ENCODE measurements at places on chromosomes 3 and 15.
A peak's percentile ranks its signal among the peaks of the same experiment; 100 is the strongest.

- no peak for DNase-seq
These were observed 205.4 kb downstream of the TLE3 start for GRCh38 chr15:69892351-69892750.

DNA sequence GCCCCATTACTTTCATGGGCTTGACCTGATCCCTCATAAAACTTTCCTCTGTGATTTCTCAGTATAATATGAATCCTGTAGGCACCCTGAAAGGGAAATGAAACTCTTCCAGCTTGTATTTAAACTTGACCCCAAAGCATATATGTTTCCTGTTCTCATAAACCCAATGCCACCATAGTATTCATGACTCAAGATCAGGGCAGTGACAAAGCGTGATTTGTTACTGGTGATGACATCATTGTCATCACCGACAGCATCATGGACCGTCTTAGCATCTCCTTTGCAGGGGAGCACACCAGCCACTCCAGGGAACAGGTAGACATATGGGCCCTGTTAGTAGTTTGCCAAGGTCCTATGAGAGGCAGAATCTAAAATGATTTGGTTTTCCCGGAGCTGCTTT, 741.2 kb downstream of the NR2F2 start:
- DNase-seq: no peak

DNA sequence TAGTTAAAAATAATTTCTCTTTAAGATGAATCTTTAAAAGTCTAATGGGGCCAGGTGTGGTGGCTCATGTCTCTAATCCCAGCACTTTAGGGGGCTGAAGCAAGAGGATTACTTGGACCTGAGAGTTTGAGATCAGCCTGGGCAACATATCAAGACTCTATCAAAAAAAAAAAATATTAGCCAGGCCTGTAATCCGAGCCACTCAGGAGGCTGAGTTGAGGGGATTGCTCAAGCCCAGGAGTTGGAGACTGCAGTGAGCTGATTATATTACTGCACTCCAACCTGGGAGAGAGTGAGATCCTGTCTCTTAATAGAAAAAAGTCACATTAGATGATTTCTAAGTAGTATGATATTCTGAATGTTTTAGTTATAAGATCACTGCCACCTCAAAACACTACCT, 322.0 kb upstream of the MANF start:
- no peak for DNase-seq

GRCh38 chr3:187678726-187679268, 8.6 kb upstream of the SST start:
- peak; percentile 4 for DNase-seq

DNA sequence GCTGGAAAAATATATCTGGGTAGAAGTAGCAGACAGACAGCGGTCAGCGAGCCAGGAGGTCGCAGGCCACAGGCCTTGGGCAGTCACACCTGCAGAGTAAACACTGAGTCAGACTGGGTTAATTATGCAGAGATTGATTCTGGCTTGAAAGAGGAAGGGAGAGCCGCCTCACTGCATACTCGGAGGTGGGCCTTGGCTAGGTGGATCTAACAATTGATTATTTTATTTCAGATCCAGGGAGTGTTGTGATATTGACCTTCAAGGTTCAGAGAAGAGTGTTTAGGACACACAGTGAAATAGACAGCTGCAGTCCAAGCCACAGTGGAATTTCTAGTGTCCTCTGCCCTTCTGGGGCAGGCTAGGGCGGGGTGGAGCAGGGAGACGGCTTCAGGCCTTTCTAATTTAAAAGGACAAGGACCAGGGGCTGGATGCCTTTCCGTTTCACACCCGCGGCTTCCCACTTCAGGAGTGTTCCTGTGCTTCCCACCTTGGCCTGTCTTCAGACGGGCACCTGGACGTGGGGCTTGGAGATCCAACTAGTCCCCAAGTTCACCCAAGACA, 237.3 kb downstream of the XXYLT1 start:
- DNase-seq: no peak

- no peak for DNase-seq
These were observed 4.7 kb downstream of the CSNK1G1 start for GRCh38 chr15:64351265-64351664.

- DNase-seq: no peak
These were observed 24.3 kb upstream of the GCNT3 start for GRCh38 chr15:59587085-59587826.

DNA sequence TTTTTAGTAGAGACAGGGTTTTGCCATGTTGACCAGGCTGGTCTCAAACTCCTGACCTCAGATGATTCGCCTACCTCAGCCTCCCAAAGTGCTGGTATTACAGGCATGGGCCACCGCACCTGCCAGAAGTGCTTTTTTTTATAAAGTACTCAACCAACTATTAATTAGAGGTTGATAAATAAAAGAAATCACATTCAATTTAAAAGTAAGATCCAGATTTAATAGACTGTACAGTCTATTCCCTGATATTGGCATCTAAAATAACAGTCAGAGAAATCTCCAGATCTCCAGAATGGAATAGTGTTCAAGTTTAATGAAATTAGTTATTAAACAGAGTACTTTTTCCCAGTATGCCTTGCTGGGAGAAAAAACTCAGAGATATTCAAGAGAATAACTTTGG, 142.9 kb upstream of the SLC2A2 start:
- DNase-seq: no peak

- DNase-seq: no peak
These were observed 524.7 kb downstream of the PYDC2 start for GRCh38 chr3:191985691-191986090.

DNA sequence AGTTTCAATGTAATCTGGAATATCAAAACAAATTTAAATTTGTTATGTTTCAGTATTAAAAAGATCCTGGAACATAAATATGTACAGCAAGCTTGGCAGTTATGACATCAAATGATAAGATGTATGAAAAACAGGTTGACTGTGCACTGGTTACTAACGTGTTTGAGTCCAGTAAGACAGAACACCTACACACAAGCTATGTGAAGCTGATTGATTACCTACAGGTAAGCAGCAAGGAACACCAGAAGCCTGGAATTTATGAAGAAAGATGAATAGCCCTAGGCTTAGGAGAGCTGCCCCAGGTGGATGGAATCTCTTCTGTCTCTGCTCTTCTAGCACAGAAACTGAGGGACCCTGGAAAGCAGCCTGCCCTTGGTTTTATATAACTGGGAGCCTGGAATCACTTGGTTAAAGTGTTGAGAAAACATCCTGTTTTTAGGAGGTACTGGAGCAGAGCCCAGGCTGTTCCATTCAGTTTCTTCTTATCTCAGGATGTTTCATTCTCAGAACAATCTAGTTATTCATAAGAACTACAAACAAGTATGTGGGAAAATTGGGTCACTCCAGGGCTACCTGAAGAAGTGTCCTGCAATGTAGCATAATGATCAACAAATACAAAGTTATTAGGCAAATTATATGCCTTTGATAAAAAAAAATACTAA, 36.3 kb downstream of the SLITRK3 start:
- no peak for DNase-seq

DNA sequence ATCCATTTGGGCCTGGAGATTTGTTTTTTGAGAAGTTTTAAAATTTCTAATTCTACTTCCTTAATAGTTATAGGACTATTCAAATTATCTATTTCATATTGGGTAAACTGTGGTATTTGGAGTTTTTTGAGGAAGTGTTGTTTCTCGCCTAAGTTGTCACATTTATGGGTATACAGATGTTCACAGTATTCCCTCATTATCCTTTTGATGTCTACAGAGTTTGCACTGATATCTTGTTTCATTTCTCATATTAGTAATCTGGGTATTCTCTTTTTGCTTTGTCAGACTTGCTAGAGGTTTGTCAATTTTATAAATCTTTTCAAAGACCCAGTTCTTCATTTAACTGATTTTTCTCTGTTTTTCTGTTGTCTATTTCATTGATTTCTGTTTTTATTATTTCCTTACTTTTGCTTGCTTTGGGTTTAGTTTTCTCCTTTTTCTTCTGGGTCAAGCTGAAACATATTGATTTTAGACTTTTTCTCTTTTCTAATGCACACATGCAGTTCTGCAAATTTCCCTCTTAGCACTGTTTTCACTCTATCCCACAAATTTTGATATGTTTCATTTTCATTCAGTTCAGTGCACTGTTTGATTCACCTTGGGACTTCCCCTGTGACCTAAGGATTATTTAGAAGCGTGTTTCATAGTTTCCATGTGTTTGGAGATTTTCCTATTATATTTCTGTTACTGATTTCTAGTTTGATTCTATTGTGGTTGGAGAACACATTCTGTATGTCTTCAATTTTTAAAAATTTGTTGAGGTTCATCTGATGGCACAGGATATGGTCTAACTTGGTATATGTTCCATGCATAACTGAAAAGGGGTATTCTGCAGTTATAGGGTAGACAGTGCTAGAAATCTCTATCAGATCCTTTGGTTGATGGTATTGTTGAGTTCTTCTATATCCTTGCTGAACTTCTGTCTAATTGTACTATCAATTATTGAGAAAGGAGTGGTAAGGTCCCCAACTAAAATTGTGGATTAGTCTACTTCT, 79.6 kb downstream of the SUMF1 start:
- no peak for DNase-seq

DNA sequence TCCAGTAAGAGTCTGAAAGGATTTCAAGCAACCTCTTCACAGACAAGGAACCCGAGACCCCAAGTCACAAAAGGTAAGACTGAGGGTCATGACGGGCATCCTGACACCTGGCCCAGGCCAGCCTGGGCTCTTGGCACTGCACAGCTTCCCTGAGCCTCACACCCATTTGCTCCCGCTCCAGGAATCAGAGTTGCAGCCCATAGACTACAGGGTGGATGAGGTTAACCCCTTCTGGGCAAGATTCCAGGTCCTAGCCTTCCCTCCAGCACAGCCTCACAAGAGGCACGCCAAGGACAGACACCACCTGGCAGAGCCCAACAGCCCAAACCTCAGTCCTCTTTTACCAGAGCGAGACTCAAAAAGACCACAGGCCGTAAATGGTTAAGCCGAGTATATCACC, 36.2 kb downstream of the RBPMS2 start:
- DNase-seq: no peak

DNA sequence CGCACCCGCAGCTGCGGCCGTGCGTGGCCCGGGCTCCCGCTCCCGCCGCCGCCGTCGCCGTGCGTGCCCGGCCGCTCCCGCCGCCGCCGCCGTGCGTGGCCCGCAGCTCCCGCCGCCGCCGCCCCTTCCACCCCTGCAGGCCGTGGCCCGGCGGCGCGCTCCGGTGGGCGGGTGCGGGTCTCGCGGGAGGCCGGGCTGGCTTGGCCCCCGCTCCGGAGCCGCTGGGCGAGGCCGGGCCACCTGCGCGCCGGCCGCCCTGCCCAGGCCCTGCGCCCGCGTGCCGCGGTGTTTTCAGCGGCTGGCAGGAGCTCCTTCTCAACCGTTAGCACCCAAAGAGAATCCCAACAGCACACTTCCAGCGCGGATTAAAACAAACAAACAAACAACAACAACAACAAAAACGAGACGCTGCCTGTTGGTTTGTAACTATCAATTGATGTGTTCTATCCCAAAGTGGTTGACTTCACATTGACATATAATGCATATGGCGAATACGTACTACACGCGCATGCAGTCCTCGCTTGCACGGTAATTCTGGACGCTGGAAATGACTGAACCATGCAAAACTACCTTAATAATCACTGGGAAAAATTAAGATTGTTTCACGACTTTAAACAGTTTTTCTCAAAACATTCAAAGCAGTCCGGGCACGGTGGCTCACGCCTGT, 113.7 kb upstream of the GOLGA8J start:
- DNase-seq: no peak

GRCh38 chr3:25372167-25372566, 55.9 kb upstream of the RARB start:
- no peak for DNase-seq

DNA sequence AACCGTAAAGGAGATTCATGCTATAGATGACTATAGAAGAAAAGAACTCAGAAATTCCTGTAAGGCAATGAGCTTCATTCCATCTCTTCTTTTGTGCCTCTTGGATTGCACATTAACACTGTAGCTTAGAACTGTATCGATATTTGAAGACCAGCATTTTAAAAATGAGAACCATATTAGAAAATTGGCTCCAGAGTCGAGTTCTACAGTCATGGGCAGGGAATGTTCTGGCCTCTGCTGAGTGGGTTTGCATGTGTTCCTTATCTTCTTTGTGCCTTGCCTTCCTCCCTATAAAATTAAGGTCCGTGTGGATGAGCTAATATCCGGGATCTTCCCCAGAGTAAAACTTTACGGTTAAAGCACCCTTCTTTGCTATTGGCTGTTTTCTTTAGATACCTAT, 77.4 kb upstream of the PLCL2 start:
- no peak for DNase-seq

DNA sequence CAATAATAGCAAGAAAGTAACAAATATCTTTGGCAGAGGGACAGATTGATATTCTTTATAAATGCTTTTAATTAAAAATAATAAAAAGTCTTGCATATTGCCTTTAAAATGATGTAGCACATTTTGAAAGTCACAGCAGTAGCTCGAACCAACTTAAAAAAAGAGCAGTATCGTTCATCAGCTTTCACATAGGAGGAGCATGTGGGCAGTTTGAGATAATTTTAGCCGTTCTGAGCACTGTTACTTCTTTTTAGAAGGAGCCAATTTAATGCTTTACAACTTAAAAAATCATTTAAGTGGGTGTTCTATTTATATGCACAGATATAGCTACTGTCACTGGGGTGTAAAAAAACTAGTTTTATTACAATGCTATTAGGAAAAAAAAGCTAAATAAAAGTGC, 622.7 kb upstream of the GBE1 start:
- DNase-seq: no peak

- no peak for DNase-seq
These were observed 98.8 kb upstream of the TNFAIP8L3 start for GRCh38 chr15:51193526-51193925.

- DNase-seq: peak; percentile 52
These were observed 29.3 kb downstream of the CCNL1 start for GRCh38 chr3:157130467-157131251.

GRCh38 chr3:37902674-37903073, 41.0 kb downstream of the CTDSPL start:
- DNase-seq: no peak

DNA sequence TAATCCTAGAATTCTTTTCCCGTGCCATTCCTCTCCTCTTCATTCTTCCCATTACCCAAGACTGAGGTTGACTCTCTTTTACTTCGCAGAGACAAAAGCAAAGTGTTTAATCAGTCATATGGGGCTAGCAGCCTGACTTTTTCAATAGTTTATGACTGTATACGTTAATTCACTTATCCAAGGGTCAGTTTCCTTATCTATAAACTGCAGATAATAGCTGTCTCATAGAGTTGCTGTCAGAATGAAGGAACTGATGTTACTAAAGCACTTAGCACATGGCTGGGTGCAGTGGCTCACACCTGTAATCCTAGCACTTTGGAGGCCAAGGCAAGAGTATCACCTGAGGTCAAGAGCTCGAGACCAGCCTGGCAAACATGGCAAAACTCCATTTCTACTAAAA, 43.5 kb upstream of the ULK4 start:
- no peak for DNase-seq

DNA sequence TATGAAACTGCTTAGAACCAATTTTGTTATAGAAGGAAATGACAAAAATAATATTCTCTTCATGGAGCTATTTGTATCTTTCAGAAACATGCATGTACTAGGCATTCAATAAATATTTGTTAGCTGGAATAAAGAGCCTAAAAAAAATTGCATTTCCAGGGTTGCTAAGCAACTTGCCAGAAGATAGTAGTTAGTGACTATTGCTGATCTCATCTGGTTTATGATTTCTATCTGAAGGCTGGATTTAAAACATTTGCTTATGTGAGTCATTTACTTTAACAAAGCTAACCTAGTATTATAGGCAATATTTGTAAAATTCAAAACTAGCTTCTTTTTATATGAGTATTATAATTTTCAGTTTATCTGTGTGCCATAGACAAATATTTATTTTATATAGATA, 78.3 kb downstream of the NAALADL2 start:
- no peak for DNase-seq
